ENCODE measurements at places on chromosomes 13 and 19. TPM values are rescaled to one million over a fixed set of nuclear protein-coding genes. Genes with fewer than 3 reads are reported as not detected.

DPF1 gene
- 7.5 TPM for total RNA-seq

RELB gene
- 28.1 TPM for total RNA-seq

SIGLEC5 gene
- not detected for total RNA-seq

KIR3DL2 gene
- total RNA-seq, result not detected

CGB1 gene
- not detected for total RNA-seq

GRK1 gene
- total RNA-seq, result 1.8 TPM

LRP3 gene
- total RNA-seq, result 28.6 TPM

EDNRB gene
- 0.18 TPM for total RNA-seq

COMMD6 gene
- 97.4 TPM for total RNA-seq

ZNF160 gene
- total RNA-seq, result 29.1 TPM

IGFL2 gene
- not detected for total RNA-seq

ARL11 gene
- not detected for total RNA-seq

LILRA5 gene
- total RNA-seq, result not detected

PRR19 gene
- total RNA-seq, result 2.1 TPM

OR7C1 gene
- not detected for total RNA-seq

METTL21C gene
- not detected for total RNA-seq

SDHAF1 gene
- 19.0 TPM for total RNA-seq

LRRC8E gene
- 5.0 TPM for total RNA-seq

ZNF709 gene
- total RNA-seq, result 4.0 TPM

ZNF296 gene
- total RNA-seq, result 6.7 TPM

ATP4B gene
- total RNA-seq, result not detected

KCTD4 gene
- not detected for total RNA-seq

PRR20D gene
- total RNA-seq, result not detected

FFAR2 gene
- total RNA-seq, result not detected

ZNF714 gene
- 0.67 TPM for total RNA-seq

FLT1 gene
- 0.15 TPM for total RNA-seq

CYP4F2 gene
- 0.21 TPM for total RNA-seq

CLEC4M gene
- total RNA-seq, result not detected

Measured in Panc1 (cell line).